ENCODE measurements at places on chromosomes 11 and 22.
A peak's percentile ranks its signal among the peaks of the same experiment; 100 is the strongest.

GRCh38 chr11:19013181-19013857 lies 47.2 kb downstream of the MRGPRX2 start:
- DNase-seq: no peak

- no peak for DNase-seq
Measured at GRCh38 chr22:25170426-25170980, 29.2 kb upstream of the CRYBB3 start.

DNA sequence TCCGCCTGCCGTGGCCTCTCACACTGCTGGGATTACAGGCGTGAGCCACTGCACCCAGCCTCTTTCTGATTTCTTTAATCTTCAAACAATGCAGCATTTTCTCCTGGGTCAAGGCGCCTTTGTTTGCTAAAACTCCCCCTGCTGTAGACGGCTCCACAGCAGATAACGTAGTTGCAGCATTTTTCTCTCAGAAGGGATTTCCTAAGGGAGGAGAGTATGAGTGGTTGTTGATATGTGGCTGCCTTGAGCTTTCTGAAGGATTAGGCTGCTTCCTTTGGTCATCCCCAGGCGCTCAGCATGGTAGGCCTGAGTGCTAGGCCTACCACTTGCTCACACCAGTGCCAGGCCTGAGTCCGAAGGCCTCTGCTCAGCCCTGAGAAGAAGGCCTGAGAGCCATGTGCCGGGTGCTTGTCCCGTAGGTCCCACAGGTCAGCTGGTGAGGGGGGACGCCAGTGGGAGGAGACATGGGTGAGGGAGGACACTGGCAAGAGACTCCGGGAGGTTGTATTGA lies 18.1 kb downstream of the SMARCB1 start:
- no peak for DNase-seq

DNA sequence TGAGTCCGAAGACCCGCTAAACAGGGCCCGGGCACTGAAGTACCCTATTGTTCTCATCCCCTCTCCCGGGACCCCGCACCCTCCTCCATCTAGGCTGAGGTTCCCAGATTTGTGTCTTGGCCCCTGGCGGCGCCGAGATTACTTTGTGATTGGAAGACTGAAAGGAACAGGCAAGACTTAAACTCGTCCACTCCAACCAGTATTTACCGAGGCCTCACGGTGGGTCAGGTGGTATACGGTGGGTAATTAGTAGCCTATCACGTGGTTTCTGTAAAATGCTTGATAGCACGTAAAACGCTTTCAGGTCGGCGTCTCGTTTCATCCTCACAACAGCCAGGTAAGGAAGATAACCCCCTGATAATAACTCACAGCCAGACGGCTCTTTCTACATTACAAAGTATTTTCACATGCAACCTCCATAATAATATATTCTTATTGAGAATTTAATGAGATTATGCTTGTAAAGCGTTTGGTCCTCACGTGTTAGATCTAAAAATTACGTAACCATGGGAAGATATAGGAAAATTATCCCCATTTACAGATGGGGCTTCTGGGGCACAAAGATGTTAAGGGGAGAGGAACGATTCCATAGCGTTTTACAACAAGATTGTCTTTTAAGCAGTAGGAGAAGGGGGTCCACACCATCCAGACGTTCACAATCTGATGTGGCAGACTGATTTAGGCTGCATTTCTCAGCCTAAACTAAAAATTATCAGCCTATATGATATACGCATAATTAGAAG lies 642 bp upstream of the PIK3C2A start:
- DNase-seq: peak; percentile 40

DNA sequence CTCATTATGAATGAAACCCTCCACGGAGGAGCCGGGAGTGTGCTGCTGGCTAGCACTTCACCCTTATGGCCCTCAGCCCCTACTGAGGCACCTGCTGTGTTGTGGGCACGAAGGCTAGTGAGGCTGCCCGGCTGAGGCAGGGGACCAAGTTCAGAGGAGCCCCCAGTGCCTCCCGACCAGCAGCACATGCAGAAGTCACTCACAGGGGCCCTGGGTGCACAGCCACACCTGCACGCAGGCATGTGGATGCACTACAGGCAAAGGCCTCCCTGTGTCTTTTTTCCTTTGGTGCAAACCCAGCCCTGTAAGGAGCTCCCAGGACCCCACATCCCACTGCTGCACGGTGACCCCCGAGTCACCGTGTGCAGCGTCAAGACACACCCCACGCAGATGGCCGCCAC lies 261.5 kb downstream of the BRD1 start:
- DNase-seq: no peak

DNA sequence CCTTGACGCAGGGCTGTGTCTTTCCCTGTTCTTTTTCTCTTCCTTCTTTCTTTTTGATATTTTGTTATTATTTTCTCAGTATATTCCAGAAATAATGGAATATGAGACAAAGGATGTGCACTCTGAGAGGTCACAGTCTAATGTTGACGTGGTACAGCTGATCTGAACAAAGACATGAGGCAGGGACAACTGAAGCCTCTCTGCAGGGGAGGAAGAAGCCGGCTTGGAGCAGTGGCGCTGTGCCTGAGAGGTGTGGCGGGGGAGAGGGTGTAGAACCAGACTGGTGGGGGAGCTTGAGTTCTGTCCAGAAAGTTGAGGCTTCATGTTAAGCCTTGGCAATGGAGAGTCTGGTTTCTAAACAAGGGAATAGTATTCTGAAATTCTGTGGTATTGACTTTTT lies 34.7 kb downstream of the ADAMTS15 start:
- no peak for DNase-seq

- DNase-seq: no peak
Measured at GRCh38 chr11:94968334-94968958, 4.9 kb downstream of the CWC15 start.

- peak; percentile 55 for DNase-seq
Measured at GRCh38 chr11:5624489-5625279, at the start of gene TRIM34. Gene TRIM34, plus strand, starts transcription at chr11:5625001. Its CDS starts 7,331 bp downstream, at chr11:5632332.

- no peak for DNase-seq
Measured at GRCh38 chr11:103736315-103737036, 300.0 kb upstream of the DDI1 start.

Measured in activated naive CD4-positive, alpha-beta T cell (primary cell).